Fibroblast of lung (primary cell): ENCODE measurements at places on chromosomes 1 and 21.

- DNase-seq = no peak
These were observed 4.1 kb downstream of the ZNF683 start for GRCh38 chr1:26368486-26368885.

GRCh38 chr1:50593515-50593914 lies 170.3 kb upstream of the DMRTA2 start:
- no peak for DNase-seq

DNA sequence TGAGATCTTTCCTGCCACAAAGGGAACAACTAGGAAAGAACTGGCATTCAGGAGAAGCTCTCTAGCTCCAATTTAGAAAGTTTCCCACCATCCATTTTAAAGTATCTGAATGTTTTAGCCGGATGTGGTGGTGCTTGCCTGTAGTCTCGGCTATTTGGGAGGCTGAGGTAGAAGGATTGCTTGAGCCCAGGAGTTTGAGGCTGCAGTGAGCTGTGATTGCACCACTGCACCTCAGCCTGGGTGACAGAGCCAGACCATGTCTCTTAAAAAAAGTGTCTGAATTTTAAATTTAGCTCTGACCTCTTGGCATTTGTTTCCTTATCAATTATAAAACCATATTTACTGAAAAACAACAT lies 67.2 kb downstream of the RPAP2 start:
- no peak for DNase-seq

DNA sequence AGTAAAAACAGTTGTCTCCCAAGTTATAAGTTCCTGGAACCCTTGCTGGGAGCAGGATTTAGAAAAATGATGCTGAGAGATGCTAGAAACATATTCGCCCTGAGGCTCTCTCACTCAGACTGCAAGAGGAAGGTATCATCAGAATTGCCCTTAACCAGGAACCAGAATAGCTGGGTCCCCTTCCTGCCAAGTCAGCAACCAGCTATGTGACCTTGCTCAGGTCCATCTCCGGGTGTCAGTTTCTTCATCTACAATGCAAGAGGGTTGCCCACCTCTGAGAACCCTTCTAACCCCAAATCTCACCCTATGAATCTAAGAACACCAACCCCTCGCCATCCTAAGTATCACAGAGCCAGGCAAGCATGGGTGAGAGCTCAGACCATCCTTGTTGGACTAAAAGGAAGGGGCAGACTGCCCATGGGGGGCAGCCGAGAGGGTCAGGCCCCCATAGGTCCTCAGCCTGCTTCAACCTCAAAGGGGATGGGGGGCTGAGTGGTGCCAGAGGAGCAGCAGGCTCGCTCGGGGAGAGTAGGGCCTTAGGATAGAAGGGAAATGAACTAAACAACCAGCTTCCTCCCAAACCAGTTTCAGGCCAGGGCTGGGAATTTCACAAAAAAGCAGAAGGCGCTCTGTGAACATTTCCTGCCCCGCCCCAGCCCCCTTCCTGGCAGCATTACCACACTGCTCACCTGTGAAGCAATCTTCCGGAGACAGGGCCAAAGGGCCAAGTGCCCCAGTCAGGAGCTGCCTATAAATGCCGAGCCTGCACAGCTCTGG lies 390 bp upstream of the S100A9 start:
- no peak for DNase-seq

DNA sequence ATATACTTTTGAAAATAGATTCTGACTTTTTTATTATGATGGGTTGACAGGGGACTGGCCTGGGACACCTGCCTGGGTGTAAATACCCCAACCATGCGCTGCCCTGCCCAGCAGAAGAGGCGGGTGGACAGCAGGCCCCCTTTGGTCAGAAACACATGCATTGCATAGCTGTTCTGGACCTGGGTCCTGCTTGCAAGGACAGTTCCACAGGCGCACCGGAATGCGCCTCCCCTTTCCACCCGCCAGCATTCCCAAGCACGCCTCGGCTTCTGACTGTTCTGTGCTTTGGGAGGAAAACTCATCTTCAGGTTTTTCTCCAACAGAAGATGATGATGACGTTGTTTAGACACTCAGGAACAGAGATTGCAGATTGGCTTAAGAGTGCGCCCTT lies 428 bp upstream of the ZNF678 start:
- DNase-seq = no peak

DNA sequence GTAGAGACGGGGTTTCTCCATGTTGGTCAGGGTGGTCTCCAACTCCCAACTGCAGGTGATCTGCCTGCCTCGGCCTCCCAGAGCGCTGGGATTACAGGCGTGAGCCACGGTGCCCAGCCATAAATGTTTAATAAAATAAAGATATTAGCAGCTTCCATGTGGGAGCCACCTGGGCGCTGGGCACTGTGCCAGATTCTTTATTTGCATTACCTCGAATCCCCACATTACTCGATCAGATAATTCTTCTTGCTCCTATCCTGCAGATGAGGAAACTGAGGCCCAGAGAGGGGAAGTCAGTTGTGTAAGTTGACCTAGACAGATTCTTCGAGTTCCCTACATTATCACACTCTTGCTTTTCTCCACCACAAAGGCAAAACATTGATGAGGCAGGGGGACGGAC lies 24.9 kb upstream of the TENT5B start:
- DNase-seq = no peak
